ENCODE measurements at places on chromosomes 2 and 18. TPM values are rescaled to one million over a fixed set of nuclear protein-coding genes. Genes with fewer than 3 reads are reported as not detected.

MLPH gene
- total RNA-seq = 223 TPM

M1AP gene
- 0.66 TPM for total RNA-seq

CPLX4 gene
- total RNA-seq = not detected

RGPD3 gene
- 1.6 TPM for total RNA-seq

ZNF638 gene
- total RNA-seq = 266 TPM

CYP26B1 gene
- total RNA-seq = 3.8 TPM

DNA sequence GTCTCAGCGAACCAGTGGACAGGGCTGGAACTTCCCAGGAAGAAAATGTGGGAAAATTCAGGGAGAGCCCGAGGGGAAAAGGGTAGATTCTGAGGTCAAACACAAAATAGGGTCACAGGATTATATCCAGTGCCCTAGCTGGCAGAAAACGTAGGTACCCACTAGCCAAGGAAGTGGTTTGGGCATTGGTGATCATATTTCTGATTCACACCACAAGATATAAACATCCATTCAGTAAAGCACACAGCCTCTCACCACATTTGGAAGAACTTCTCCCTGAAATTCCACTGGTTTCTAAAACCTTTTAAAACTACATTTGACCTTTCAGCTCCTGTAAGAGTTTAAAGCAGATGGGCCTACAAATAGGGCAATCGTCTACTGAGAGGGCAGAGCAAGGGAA is 186.9 kb downstream of the TTC32 start:
- H3K4me3 ChIP-seq = no peak overlapping the region
- H3K27me3 ChIP-seq = no peaks in the 10 kb centered on the region
- no peaks in the 10 kb centered on the region for H3K36me3 ChIP-seq
- DNase-seq = no peak
- no peaks in the 10 kb centered on the region for H3K4me1 ChIP-seq
- H3K27ac ChIP-seq = no peak overlapping the region

- no peak overlapping the region for H3K4me3 ChIP-seq
- H3K27ac ChIP-seq = no peak overlapping the region
- DNase-seq = no peak
These were observed 143.7 kb downstream of the IRS1 start for GRCh38 chr2:226655871-226656270.

DNA sequence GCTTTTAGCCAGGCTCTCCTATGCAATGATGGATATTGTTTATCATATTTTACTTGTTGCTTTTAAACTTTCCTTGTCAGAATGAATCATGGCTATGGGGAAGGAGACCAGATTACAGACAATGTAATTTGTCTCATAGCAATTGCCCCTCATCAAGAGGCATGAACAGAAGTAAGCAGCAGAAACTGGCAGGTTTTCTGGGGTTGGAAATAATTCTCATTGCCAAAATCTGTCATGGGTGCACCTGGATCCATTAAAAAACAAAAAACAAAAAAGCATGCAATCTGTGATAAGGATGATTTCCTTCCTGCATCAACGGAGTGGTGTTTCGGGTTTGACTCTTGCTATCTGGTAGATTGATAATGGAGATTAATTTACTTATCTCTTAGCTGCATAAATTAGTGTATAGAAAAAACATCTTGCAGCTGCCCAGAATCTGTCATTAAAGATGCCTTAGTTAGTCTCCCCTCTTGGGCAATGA is 419.6 kb downstream of the SOX11 start:
- no peaks in the 10 kb centered on the region for H3K36me3 ChIP-seq
- no peak overlapping the region for H3K4me3 ChIP-seq
- H3K4me1 ChIP-seq = no peaks in the 10 kb centered on the region
- no peak for DNase-seq

GRCh38 chr2:241772063-241772499 is 4.5 kb upstream of the GAL3ST2 start:
- H3K36me3 ChIP-seq = no peaks in the 10 kb centered on the region
- DNase-seq = no peak
- no peak overlapping the region for H3K27ac ChIP-seq
- no peaks in the 10 kb centered on the region for H3K27me3 ChIP-seq
- no peaks in the 10 kb centered on the region for H3K4me1 ChIP-seq

DNA sequence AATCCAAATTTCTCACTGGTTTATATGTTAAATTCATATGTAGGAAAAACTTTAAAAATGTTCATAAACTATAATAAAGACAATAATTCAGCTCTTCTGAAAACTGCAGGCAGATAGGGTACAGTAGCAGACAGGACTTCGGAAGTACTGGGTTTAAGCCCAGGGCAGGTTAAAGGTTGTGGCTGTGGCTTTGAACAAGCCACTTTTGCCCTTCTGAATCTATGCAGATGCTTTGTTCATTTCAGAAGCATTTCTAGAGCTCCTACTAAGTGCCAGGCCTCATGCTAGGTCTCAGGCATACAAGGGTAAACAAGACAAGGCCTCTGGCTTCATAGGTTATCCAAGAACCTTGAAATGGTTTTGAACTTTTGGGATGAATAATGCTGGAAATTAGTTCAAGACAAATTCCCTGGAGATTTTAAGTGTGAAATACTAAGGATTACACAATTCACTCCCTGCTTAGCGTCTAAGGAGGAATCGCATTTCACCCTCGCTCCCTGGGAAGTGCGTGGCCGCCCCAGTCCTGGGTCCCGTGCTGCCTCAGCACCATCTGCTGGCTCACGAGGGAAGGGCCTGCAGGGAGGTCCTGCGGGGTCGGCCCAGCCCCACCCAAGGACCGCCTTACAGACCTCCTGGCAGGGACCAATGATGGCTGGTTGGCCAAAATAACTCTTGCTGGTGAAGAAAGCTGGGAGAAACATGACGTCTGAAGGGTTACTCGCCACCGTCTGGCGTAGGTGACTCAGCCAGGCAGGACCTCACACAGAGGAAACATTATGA is 67.7 kb upstream of the L3MBTL4 start:
- H3K36me3 ChIP-seq = no peaks in the 10 kb centered on the region
- peak overlapping the region; percentile 22 for H3K4me3 ChIP-seq
- no peak for DNase-seq
- no peaks in the 10 kb centered on the region for H3K27me3 ChIP-seq
- H3K27ac ChIP-seq = peak overlapping the region; percentile 72
- no peaks in the 10 kb centered on the region for H3K4me1 ChIP-seq

DNA sequence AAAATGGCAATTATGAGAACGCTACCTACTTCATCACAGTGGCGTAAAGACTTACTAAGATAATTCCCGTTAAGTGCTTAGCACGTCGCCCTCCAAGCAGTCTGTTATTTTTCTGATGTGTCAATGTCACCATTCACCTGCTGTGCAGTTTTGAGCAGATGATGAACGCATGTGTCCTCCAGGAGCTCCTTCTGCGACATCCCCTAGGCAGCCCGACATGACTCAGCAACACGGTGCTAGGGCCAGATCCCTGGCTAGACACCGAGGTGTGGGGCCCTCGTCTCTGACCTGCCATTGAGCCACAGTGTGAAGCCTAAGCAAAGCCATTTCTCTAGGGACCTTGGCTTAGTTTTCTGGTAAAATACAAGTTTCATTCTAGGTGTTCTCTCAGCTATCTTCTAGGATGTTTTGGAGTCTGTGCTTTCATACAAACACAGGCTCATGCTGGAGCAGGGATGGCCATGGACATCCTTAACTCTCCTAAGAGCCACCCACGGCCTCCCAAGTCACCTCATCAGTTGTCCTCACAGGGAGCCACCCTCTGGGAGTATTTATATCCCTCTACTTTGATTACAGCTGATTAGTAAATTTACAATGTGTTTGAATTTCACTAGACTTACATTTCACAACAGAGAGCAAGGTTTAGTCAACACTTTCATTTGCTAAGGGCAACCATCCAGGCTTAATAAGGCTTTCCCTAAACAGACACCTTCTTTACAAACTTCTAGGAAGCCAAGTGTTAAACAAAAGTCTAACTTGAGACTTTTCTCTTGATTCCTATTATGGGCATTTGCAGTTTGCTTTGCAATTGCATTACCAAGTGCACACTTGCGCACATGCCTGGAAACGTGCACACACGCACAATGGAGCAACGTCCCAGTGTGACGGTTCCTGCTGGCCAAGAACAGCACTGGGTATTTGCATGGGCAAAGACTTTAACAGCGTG is 376.8 kb upstream of the ID2 start:
- no peak overlapping the region for H3K27ac ChIP-seq
- H3K27me3 ChIP-seq = no peaks in the 10 kb centered on the region
- no peaks in the 10 kb centered on the region for H3K36me3 ChIP-seq
- DNase-seq = no peak
- H3K4me1 ChIP-seq = no peaks in the 10 kb centered on the region
- no peak overlapping the region for H3K4me3 ChIP-seq

- no peak for DNase-seq
- H3K27me3 ChIP-seq = no peaks in the 10 kb centered on the region
- no peak overlapping the region for H3K27ac ChIP-seq
- no peak overlapping the region for H3K4me3 ChIP-seq
- H3K36me3 ChIP-seq = no peaks in the 10 kb centered on the region
- no peaks in the 10 kb centered on the region for H3K4me1 ChIP-seq
These were observed 24.6 kb downstream of the ALPK2 start for GRCh38 chr18:58604311-58604710.

- H3K36me3 ChIP-seq = no peaks in the 10 kb centered on the region
- no peaks in the 10 kb centered on the region for H3K4me1 ChIP-seq
- no peak overlapping the region for H3K4me3 ChIP-seq
- H3K27ac ChIP-seq = no peak overlapping the region
- no peaks in the 10 kb centered on the region for H3K27me3 ChIP-seq
- no peak for DNase-seq
These were observed 44.0 kb downstream of the COBLL1 start for GRCh38 chr2:164797627-164798026.

- no peak overlapping the region for H3K4me3 ChIP-seq
- no peak overlapping the region for H3K27ac ChIP-seq
- H3K4me1 ChIP-seq = no peaks in the 10 kb centered on the region
These were observed 33.4 kb downstream of the SIX2 start for GRCh38 chr2:44975571-44976450.

DNA sequence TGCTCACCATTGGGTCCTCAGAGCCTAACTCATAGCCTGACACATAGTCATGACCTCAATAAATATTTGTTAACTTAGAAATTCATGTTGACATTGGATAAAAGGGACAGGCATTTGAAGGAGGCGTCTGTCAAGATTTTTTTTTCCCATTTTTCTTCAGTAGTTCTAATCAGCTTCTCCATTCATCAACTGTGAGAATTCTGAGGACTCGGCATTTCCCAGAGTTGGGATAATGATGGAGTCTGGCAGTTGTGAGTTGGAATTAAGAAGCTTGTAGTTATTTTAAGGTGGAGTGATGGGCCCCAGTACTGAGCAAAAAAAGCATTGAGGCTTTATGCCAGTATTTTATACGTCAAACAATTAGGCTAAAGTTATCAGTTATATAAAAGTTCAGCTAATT is 4.6 kb downstream of the SPATS2L start:
- no peaks in the 10 kb centered on the region for H3K27me3 ChIP-seq
- no peak overlapping the region for H3K4me3 ChIP-seq
- H3K4me1 ChIP-seq = no peaks in the 10 kb centered on the region
- DNase-seq = no peak
- no peaks in the 10 kb centered on the region for H3K36me3 ChIP-seq

DNA sequence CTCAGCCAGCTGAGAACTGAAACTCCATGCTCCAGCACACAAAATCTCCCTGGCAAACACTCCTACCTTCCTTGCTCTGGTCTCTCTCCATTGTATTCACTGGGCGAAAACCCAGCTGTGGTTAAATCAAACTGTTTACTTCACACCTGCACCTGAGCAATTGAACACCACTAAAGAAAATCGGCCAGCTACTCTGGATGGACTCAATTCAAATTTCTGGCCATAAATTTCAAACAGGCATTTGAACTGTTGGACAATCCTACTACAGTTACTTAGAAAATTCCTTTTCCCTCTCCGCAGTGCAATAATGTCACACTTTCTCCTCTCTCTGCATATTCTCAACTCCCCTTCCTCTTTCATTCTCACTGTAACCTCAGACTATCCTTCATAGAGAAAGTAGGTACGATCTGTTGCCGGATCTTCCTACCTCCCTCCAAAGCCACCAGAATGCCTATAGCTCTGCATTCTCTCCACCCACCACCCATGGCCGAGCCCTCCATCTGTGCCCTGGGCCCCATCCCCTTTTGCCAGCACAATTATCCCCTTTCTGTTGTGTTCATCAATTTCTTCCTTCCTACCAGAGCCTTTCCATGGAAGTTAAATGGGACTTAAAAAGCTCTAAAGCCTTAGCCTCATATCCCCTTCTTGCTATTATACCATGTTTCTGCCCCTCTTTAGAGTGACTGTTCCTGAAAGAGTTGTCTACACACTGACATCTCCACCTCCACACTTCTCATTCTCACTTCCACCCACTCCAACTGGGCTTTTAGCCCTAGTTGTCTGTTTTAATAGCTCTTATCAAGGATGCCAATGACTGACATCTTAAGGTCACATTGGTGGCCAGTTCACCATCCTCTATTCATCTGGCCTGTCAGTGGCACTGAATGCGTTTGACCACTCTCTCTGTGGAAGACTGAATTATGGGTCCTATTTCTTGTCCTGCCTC is 127.5 kb upstream of the SLC1A4 start:
- DNase-seq = peak; percentile 56
- H3K4me1 ChIP-seq = peaks cover 31% of the 10 kb centered on the region
- H3K4me3 ChIP-seq = no peak overlapping the region
- peak overlapping the region; percentile 92 for H3K27ac ChIP-seq
- H3K27me3 ChIP-seq = no peaks in the 10 kb centered on the region

- H3K27ac ChIP-seq = no peak overlapping the region
- no peaks in the 10 kb centered on the region for H3K4me1 ChIP-seq
- no peaks in the 10 kb centered on the region for H3K36me3 ChIP-seq
- no peaks in the 10 kb centered on the region for H3K27me3 ChIP-seq
- DNase-seq = no peak
These were observed 128.0 kb downstream of the OLA1 start for GRCh38 chr2:174120346-174120745.

- peaks cover 55% of the 10 kb centered on the region for H3K27me3 ChIP-seq
- no peaks in the 10 kb centered on the region for H3K4me1 ChIP-seq
- DNase-seq = no peak
- H3K36me3 ChIP-seq = no peaks in the 10 kb centered on the region
- no peak overlapping the region for H3K4me3 ChIP-seq
- no peak overlapping the region for H3K27ac ChIP-seq
These were observed 158.2 kb upstream of the SALL3 start for GRCh38 chr18:78821396-78821795.

DNA sequence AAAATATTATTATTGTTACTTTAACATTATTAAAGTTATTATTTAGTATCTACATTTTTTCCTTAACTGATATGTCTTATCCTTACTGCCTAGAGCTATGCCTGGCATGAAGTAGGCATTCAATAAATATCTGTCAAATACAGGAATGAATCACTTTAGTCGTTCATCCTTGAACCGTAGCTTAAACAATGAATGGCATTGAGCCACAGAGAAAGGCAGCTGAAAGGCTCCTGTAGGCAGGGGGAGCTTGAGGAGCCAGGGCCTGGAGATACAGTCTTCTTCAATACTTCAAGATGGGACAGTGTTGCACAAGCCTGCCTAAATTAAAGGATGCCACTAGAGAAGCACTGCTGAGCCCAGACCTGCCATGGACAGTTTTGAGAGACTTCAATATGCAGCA is 22.5 kb downstream of the CYRIA start:
- no peaks in the 10 kb centered on the region for H3K36me3 ChIP-seq
- no peak overlapping the region for H3K4me3 ChIP-seq
- no peaks in the 10 kb centered on the region for H3K4me1 ChIP-seq
- no peaks in the 10 kb centered on the region for H3K27me3 ChIP-seq

All from breast epithelium (tissue), 4 donors.